DMS153 (cell line): ENCODE measurements at places on chromosomes 3 and 15.

GRCh38 chr3:72961752-72962151 lies 34.9 kb upstream of the PPP4R2 start:
- DNase-seq, result no peak

DNA sequence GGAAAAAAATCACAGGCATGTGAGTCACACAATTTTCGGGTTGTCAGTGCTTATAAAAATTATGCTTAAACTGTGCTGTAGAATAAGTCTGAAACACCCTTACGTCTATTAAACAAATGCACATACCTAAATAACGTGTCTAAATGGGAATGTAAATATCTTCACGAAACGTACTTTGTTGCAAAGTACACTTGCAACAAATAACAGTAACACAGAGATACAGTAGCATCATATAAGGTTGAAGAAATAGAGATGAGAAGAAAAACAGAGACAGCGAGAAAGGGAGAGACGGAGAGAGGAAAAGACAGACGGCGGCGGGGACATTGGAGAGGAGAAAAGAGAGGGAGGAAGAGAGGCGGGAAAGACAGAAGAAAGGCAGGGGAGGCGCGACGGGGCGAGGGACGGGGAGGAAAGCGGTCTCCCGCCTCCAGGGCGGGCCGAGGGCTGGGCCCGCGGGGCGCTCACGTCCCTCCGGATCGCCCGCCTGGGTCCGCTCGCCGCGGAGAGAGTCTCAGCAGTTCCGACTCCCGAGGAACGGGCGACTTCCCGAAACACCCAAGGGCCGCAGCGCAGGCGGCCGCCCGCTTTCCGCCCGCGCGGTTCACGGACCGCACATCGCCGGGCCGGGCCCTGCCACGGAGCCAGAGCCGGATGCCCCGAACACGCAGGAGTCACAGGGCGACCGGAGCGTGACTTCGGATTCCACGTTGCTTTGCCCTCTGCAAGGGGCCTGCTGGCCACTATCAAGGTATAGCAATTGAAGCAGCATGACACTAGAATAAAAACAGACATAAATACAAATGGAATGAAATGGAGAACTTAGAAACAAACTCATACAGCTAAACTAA lies 153.4 kb downstream of the LMLN start:
- no peak for DNase-seq

DNA sequence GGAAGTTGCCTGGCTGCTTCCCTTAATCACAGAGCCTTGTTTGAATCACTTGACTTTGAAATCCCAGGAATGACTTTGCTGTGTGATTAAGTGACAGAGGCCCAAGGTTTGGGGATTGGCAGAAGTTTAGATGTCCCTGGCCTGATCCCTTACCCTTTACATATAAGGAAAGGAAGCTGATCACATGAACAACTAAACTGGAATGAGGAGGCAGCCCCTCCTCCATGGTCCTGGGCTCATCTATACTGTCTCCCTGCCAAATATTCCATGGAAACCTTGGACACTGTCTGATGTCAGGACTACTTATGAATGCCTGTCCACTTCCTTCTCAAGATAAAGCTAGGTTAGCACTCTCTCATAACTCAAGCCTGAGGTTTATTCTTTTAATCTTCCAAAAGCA lies 181.3 kb upstream of the CTDSPL start:
- no peak for DNase-seq

- no peak for DNase-seq
Measured at GRCh38 chr15:100769043-100769974, 110.3 kb upstream of the ALDH1A3 start.

DNA sequence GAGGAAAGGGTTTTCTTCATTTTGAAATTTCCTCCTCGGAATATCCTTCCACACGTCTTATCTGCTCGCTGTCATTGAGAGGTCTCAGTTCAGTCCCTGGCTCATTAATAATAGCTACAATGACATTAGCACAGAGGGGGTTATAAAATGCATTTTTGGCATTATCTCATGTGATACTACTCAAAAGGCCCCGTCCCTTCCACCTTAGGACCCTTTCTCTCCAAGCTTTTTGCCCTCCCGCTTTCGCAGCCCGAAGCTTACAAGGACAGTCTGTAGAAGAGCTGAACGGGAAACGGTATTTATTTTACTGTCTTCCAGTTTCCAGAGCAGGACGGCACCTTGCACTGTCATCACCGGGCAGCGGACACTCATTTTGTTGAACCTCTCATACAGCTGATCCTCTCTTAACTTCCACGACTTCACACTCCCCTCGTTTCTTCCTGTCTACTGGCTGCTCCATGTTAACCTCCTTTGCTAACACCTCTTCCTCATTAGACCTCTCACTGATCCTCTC lies 5.6 kb upstream of the PLEKHO2 start:
- no peak for DNase-seq

DNA sequence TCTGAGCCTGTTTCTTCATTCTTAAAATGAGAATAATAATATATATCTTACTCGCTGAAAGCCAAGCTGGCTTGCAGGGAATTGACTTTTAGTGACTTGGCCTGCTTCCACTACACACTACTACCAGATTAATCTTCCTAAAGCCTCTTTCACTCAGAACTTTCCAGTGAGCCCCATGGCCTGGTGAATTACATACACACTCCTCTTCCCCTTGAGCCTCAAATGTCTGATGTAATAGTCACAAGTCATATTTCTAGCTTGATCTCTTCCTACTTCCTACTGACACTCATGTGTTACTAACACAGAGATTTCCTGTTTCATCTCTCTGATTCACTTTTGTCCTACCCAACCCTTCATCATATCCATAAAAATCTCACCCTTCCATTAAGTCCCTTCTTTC lies 82.7 kb upstream of the SOX2 start:
- DNase-seq, result no peak

DNA sequence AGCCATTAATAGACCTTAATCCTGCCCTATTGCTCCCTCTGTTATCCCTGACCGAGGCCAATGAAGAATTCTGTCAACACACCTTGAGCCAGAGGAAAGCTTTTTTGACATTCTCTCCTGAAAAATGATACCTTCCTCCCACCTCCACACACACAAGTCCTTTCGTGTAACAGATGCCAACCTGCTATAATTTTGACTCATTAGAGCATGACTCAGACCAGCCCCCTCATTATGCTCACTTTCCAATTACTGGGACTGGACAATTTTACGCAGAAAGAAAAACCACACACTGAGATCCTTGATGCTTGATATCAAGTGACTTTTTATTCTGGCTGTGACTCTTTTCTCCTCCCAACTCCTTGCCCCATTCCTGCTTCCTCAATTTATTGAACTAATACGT lies 50.9 kb downstream of the LSAMP start:
- no peak for DNase-seq

DNA sequence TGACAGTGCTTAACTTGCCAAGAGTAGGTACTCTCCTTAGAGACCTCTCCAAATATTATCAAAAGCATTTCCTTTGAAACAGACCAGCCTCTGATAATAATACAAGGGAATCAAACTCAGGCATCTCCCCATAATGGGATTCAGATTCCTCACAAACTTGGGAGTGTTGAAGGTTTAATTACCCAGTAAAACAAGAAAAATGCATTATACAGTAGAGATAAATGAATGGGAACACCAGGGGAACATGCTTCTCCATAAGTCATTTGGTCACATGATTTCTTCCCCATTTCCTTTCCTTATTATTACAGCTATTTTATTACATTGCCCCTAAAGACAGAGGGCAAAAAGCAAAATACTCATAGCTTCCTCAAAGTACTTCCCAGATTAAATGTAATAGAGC lies 325.0 kb upstream of the CDIN1 start:
- no peak for DNase-seq

DNA sequence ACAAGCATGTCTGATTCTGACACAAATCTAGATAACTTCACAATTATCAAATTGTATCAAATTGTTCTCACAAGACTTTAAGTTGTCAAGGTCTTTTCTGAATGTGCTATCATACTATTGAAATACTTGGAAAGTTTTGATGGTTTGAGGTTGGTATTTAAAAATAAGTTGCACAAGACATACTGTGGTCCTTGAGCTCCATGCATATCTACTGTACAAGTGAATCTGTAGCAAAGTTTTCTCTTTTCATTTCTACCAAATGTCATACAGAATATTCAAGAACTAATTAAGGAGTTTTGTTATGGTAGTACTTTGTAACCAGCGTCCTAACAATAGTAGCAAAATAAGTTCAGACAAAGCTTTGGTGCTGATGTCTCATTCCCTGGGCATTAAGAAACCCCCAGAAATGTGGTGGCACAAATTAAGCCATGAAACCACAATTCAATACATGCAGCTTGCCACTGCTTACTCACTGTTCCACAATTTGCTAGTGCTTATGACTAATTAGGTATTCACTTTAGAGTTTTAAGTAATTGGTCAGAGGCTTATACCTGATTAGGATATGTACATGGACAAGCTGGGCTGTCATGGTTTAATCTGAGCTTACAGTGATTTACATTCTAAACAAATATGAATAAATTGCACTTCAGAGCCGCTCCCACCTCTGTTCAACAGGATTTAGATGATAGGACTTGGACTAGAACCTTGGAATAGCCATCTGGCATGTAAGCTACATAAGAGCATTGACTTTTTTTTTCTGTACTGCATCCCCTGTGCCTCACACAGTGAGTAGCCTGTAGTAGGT lies 8.8 kb downstream of the TBC1D23 start:
- no peak for DNase-seq

GRCh38 chr3:5013021-5013906 lies 34.0 kb downstream of the BHLHE40 start:
- peak; percentile 11 for DNase-seq

GRCh38 chr15:95664450-95664849 lies 666.0 kb upstream of the NR2F2 start:
- no peak for DNase-seq

- DNase-seq, result no peak
Measured at GRCh38 chr3:31265646-31266428, 266.9 kb upstream of the STT3B start.

DNA sequence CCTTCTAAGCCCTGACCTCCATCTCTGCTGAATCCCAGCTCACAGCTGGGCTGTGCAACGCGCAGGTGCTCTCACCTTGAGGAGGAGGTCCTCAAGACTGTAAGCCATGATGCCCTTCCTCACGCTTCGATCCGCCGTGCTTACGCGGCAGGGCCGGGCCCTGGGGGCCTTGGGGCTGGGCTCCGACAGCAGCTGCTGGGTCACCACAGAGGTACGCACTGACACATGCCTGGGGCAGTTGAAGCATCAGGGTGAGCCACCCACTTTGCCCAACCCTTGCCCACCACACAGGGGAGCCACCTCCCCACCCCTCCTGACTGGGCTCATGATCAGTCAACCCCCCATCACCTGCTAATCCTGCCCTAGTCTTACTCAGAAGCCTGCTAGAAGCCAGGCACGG lies 3.1 kb downstream of the CIDEC start:
- no peak for DNase-seq

DNA sequence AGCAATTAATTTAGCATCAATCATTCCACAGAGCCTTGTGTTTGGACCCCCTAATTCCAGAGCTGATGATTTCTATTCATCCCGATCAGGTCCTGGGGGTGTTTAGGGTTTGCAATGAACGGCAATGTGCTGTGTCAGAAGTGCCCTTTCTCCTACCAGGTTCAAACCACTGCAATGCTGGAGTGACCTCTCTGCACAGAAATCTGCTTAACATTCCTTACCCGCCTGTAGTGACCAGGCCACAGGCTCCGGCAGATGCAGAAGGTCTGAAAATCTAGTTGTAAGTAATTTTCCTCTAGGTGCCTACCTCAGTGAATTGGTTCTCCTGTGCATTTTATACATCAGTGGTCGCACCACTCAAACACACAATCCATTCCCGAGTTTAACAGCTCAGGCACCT lies 725.3 kb upstream of the CFAP20DC start:
- no peak for DNase-seq

DNA sequence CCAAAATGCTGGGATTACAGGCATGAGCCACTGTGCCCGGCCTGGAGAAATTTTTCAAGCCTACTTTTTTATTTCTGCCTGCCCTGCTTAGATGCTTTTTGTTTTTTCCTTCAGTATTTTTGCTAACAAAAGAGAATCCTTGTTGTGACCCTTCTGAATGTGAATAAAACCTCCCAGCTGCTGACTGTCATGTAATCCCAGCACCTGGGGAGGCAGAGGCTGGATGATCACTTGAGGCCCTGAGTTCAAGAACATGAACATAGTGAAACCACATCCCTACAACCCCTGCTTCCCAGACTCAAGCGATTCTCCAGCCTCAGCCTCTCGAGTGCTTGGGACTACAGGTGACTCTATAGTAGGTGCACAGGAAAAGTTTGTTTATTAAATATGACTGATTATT lies 84.9 kb downstream of the SOX2 start:
- no peak for DNase-seq

DNA sequence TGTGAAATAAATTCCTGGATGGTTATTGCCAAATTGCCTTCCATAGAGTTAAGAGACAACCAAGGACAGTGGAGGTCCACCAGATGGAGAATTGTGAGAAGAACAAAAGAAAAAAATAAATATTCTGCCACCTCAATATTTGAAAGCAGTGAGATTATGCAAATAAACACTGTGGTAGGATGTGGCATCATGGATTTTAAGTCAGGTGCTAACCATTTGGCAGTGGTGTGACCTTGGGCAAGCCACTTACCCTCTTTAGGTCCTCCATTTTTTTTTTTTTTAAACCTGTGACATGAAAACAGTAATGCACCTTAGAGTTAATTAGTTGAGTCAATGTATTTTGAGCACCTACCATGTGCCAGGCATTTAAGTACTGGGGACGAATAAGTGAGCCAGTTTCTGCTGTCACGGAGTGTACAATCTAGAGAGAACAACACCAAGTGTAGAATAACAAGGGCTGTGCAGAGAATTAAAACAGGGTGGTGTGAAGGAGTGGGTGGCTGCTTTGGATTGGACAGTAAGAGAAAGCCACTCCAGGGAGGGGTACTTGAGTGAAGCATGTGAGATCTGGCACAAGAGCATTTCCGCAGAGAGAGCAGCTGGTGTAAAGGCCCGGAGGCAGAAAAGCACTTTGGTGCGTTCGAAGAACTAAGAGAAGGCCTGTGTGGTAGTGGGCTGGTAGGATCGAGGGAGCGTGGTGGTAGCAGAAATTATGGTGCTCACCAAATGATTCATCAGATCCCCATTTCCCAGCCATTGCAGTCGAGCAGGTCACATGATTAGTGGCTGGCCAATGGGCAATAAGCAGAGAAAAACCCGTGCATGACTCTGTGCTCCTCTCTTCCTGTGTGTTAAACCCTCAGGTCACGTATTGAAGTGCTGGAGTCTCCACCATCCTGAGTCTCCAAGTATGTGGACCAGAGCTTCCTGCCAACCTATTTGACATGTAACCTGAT lies 39.2 kb downstream of the CCK start:
- DNase-seq, result no peak
